ENCODE measurements at places on chromosomes 6 and 20.
A peak's percentile ranks its signal among the peaks of the same experiment; 100 is the strongest.

DNA sequence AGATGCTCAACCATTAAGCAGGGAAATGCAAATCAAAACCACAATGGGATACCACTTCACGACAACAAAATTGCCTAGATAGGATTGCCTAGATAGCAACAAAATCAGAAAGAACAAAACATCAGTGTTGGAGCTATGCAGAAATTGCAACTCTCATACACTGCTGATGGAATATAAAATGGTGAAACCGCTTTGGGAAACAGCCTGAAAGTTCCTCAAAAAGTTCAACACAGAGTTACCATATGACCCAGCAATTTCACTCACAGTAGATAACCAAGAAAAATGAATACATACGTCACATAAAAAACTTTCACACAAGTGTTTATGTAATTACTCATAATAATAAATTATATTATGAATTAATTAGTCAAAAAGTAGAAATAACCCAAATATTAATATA, 78.3 kb downstream of the MAFB start:
- no peak for DNase-seq

DNA sequence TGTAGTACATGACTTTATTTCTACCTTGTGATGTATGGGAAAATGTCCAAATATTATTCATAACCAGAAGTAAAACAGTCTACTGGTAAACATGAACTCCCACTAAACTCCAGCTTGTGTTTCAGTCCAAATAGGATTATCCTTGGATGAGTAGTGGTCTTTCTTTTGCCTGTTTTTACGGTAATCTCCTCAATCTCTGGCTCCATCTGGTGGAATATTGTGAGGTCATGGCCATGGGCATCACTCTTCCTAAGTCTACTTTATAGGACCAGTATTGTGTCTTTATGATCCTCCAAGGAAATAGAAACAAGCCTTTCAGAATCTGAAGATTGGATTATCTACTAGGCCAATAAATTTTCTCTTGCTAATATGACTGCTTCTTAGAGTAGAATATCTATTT, 505.0 kb downstream of the BMP2 start:
- peak; percentile 58 for DNase-seq

DNA sequence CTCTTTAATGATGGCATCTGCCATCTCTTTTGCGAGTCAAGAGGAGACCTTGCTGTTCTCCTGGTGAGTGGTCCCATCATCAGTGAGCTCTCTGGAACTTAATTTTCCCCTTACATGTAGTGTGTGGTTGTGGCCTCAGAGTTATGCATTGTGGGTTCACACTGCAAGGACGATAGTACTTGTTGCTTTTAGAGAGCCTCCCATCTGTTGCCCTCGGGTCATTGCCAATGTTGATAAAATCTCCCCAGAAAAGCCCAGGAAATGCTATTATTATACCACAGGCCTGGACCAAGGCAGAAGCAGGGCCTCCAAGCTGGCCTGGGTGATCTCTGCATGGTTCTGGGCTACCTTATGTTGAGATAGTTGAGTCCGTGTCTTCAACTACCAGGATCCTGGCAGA, 241.6 kb downstream of the BMP7 start:
- DNase-seq = no peak

DNA sequence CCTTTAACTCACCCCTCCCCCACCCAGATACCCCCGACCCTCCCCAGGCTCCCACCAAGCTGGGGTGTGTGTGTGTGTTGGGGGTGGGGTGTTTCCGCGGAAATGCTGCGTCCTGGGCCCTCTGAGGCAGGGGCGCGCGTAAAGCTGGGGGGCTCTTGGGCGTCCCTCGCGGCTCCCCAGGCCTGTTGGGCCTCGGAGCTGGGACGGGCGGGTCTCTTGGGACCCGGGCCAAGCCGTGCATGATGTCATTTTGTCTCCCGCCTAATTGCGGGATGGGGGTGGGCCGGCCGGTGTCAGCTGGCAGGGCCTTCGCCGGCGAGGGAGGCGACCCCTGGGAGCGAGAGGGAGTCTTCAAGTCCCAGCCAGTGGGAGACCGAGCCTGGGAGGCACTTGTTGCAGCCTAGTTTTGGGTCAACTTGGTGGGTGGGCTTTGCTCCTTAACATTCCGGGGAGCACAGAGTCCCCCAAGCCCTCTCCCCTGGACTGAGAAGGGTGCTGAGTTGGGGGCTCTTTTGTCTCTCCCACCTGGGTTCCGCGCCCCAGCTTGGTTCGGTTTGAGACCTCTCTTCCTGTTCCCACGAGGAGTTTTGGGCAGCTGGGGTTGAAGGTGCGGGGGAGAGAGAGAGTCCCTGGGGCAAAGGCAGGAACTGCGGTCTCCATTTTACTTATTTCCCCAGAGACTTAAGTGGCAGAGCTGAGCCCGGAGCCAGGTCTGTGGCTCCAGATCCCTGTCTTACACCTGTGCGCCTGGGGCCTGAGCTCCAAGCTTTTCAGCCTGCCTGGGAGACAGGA, 623 bp downstream of the MYBL2 start:
- DNase-seq = peak; percentile 78

- DNase-seq = no peak
These were observed 39.8 kb downstream of the HIVEP1 start for GRCh38 chr6:12051861-12052368.

DNA sequence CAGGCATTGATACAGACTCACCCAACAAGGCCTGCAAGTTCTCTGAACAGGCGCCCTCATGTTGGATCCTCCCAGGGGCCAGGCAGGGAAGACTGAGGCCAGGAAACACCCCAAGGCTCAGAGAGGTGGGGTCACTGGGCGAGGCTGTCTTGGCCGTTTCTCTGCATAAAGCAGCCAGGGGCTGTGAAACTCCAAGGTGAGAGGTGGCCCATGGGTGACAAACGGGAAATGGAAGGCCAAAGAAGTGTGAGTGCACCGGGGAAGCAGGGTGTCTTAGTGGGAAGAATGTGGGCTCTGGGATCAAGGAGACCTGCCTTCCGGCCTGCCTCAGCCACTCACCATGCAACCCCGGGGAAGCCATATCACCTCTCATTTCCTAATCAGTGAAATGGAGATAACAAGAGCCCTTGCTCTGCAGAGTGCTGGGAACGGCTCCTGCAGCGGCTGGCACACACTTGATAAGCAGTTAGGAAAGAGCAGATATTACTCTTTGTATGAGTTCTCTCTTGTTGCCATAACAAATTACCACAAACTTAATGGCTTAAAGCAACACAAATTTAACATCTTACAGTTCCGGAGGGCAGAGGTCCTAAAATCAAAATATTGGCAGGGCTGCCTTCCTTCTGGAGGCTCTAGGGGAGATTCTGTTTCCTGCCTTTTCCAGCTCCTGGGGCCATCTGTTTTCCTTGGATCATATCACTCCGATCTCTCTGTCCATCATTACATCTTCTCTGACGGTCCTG, 168.6 kb downstream of the NFATC2 start:
- DNase-seq = peak; percentile 96

DNA sequence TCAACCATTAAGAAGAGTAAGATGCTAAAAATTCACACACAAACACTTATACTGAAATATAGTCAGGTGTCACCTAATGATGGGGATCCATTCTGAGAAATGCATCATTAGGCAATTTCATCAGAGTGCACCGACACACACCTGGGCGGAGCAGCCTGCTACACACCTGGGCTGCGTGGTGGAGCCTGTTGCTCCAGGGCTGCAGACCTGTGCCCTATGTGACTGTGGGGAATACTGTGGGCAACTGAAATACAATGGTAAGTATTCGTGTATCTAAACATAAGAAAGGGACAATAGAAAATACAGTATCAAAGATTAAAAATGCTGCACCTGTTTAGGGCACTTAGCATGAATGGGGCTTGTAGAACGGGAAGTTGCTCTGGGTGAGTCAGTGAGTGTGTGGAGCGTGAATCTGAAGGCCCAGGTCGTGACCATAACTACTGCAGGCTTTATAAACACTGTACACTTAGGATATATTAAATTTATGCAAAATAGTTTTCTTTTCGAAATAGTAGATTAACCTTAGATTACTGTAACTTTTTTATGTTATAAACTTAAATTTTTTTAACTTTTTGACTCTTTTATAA, 124.4 kb upstream of the AFDN start:
- DNase-seq = no peak

DNA sequence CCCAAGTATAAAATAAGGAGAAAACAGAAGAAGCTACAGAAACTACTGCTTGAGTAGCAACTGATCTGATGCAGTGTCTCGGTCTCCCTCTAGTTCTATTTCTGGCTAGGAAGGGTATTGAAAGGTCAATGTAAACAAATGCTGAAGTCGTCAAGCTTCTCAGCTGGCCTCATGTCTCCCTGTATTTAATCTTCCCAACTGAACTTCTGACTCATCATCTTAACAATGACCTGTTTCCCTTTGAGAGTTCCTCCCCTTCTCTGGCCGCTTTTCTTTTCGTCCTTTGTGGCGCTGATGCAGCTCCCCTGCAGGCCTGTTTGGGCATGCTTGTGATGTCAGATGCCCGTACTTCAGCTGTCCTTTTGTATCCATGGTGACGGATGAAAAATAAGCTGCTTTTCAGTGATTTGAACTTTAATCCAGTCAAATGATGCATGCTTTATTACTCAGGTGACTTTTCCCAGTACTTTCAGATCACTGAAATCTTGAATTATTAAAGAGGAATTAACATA, 7.8 kb upstream of the LCA5 start:
- DNase-seq = peak; percentile 100

- peak; percentile 36 for DNase-seq
These were observed 78.4 kb upstream of the TBC1D7 start for GRCh38 chr6:13406781-13407180.

DNA sequence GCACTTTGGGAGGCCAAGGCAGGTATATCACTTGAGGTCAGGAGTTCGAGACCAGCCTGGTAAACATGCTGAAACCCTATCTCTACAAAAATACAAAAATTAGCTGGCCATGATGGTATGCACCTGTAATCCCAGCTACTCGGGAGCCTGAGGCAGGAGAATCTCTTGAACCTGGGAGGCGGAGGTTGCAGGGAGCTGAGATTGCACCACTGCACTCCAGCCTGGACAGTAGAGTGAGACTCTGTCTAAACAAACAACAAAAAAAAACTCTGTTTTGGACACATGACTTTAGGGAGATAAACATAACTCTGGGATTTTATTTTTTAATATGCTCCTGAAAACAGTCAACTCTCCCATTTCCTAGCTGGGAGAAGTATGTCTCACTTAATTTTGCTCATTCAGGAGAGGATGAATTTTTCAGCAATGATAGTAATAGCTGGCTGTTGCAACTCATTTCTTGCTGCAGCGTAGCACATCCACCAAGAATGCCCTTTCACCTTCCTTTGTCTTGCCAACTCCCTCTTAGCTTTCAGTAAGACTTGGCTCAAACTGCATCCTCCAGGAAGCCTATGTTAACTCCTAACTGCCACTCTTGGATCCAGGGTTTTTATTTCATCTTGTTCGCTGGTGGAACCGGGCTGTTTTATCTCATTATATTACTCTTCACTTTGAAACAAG, 24.3 kb downstream of the TOP1 start:
- no peak for DNase-seq

GRCh38 chr6:444653-445275, 53.2 kb downstream of the IRF4 start:
- no peak for DNase-seq

GRCh38 chr6:5126214-5126613, 41.1 kb downstream of the PPP1R3G start:
- DNase-seq = peak; percentile 76

GRCh38 chr6:113805173-113805790, 51.9 kb upstream of the MARCKS start:
- DNase-seq = no peak

DNA sequence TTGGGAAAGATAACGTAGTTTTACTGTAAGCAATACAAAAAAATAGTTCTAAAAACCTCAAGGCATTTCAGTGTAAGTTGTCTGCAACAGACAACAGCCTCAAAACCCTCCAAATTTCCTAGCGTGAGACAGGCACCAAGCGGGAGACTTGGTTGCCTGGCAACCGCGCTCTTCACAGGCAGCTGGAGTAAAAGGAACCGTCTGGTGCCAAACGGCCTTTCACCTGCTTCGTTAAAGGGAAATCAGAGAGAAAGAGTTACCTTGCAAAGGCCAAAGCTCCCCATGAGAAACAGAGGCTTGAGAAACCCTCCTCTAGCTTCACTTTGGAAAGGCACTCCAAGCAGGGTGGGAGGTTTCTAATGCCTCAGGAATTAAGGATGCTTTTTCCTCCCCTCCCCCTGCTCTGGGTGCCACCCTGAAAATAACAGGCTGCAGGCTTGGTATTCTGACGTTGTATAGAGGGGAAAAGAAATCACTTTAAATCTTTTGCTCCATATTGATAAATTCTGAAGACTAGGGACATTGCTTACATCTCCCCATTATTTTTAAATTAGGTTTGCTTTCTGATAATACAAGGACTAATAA, 129.7 kb upstream of the UFL1 start:
- peak; percentile 87 for DNase-seq

DNA sequence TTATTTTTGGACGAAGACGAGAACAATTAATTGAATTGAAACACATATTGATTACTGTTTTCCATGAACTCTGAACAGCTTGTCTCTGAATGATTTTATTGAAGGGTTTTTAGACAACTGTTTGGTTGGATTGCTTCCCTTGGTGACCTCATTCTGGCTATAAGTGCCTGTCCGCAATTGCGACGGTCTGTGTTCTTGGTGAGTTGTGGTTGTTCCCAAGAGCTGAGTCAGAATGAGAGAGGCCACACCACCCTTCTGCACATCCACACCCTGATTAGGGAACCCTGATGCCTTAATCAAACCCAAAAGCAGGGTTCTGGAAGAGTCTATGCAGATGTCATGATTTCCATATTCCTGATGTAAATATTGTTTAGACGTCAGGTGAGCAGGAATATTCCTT, 747.0 kb downstream of the PTPRT start:
- DNase-seq = no peak

- DNase-seq = no peak
These were observed 93.1 kb upstream of the HEY2 start for GRCh38 chr6:125656287-125656870.

- no peak for DNase-seq
These were observed 100.3 kb upstream of the SIRPG start for GRCh38 chr20:1757606-1758512.

GRCh38 chr20:18287546-18287914, 797 bp upstream of the ZNF133 start:
- no peak for DNase-seq

DNA sequence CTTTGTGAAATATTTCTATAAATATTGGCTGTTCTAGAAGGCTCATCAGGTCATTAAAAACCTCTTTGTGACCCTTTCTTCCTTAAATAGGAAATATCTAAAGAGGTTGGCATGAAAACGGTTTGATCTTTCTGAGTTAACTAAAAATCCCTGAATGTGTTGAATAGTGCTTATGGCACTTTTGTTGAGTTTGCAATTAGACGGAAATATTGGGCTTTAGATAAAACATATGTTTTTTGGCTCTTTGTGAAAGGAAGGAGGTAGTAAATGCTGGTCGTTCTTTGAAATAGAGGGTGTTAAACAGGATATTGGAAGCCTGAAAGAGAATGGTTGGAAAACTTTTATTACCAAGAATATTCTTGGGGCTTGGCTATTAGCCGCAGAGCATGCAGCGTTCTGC, 163.0 kb downstream of the ARID1B start:
- DNase-seq = no peak

- no peak for DNase-seq
These were observed 95.0 kb downstream of the ERMARD start for GRCh38 chr6:169846286-169847056.

GRCh38 chr20:22006306-22006705, 300.8 kb downstream of the PAX1 start:
- DNase-seq = no peak

Data from mesendoderm (in vitro differentiated cells).